Peyer's patch (tissue), 4 donors: ENCODE measurements at places on chromosomes 3 and 15.

DNA sequence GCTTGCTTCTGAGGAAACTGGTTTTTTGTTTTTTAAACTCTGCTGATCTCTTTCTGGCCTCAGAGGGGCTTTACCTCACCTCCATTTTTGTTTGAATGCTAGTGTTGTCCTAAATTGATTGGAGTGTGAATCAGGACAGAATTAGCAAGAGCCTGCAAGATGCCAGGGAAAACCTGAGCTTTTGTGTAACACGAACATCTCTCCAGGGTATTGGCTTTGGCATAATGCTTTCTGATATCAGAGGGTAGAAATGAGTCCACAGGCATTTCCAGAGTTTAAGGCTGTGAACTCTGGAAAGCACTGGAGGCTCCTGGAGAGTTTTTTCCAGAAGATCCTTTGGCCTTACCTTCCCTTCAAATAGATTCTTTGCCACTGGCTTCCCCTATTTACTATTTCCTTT lies 87.1 kb downstream of the WDR76 start:
- H3K27me3 ChIP-seq = no peaks in the 10 kb centered on the region
- no peak overlapping the region for H3K27ac ChIP-seq
- H3K4me1 ChIP-seq = no peaks in the 10 kb centered on the region
- no peak overlapping the region for H3K4me3 ChIP-seq
- no peak for DNase-seq
- no peaks in the 10 kb centered on the region for H3K36me3 ChIP-seq

- H3K4me1 ChIP-seq = no peaks in the 10 kb centered on the region
- H3K27me3 ChIP-seq = no peaks in the 10 kb centered on the region
- no peaks in the 10 kb centered on the region for H3K36me3 ChIP-seq
- no peak for DNase-seq
- H3K27ac ChIP-seq = no peak overlapping the region
Observed at GRCh38 chr3:66655671-66656070, 154.8 kb upstream of the LRIG1 start.

GRCh38 chr15:65987100-65987499 lies 117.8 kb downstream of the RAB11A start:
- H3K27ac ChIP-seq = no peak overlapping the region
- no peaks in the 10 kb centered on the region for H3K27me3 ChIP-seq
- no peak for DNase-seq
- H3K36me3 ChIP-seq = no peaks in the 10 kb centered on the region

DNA sequence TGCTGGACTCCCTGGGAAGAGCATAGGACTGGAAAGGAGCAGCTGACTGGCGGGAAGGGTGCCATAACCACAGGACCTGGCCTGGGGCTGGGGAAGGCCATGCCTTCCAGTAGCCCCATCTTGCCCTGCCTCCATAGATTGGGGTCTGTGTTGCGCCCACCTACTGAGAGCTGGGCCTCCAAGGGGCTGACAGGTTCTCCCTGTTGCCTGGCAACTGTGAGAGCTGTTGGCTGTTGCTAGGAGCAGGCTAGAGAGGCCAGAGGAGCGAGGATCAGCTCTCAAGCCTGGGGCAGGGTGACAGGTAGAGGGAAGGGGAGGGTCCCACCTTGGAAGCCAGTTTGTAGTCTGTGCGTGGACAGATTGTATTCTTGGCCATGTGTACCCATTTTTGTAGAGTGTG lies 2.8 kb upstream of the GNAI2 start:
- H3K4me1 ChIP-seq = peaks cover 22% of the 10 kb centered on the region
- no peaks in the 10 kb centered on the region for H3K36me3 ChIP-seq
- no peak overlapping the region for H3K27ac ChIP-seq
- no peaks in the 10 kb centered on the region for H3K27me3 ChIP-seq
- no peak overlapping the region for H3K4me3 ChIP-seq
- no peak for DNase-seq

- no peaks in the 10 kb centered on the region for H3K27me3 ChIP-seq
- no peak overlapping the region for H3K27ac ChIP-seq
- H3K4me3 ChIP-seq = no peak overlapping the region
- DNase-seq = no peak
- no peaks in the 10 kb centered on the region for H3K4me1 ChIP-seq
Observed at GRCh38 chr3:192077795-192078497, 617.0 kb downstream of the PYDC2 start.
